ENCODE measurements at places on chromosomes 7 and 10.
A peak's percentile ranks its signal among the peaks of the same experiment; 100 is the strongest.

DNA sequence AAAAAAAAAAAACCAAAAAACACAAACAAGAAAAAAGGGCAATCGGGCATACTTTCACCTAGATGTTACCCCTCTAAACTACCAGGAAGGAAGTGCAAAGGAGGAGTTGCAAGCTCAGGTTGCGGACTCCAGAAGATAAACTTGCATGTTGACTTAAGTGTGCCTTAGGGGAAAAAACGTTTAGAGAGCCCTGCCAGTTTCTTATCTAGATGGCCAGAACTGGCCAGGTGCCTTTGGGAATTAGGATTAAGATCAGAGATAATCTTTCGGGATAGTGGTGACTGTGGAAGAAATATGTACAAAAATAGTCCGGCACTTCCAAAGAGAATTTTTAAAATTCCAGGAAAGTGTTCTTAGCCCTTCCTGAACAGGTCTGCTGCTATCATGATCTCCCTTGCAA lies 17.6 kb downstream of the EVX1 start:
- DNase-seq, result no peak

DNA sequence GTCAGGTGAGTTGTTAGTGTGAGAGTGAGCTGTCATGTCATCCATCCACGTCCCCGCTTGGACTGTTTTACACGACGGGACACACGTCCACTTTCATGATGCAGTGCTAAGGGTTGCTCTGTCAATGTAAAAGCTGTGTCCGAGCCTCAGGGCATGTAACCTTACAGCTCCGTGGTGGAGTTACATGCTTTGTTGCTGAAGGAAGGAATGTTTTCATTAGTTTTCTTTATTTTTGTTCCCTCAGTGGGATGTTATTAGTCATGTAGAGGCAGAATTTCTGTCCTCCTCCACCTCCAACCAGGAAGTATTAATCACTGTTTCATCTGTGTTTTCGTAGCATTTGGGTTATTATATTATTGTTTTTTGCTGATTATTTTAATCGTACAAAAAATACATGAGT lies 88.6 kb downstream of the NRG3 start:
- DNase-seq, result no peak

- DNase-seq, result no peak
Observed at GRCh38 chr10:15374156-15374555, 3.1 kb upstream of the FAM171A1 start.

- DNase-seq, result no peak
Observed at GRCh38 chr7:151460474-151460855, 20.5 kb upstream of the CRYGN start.

GRCh38 chr10:129511086-129511485 lies 44.0 kb downstream of the MGMT start:
- DNase-seq, result no peak

GRCh38 chr7:65304175-65304574 lies 69.5 kb upstream of the ZNF92 start:
- DNase-seq, result no peak

DNA sequence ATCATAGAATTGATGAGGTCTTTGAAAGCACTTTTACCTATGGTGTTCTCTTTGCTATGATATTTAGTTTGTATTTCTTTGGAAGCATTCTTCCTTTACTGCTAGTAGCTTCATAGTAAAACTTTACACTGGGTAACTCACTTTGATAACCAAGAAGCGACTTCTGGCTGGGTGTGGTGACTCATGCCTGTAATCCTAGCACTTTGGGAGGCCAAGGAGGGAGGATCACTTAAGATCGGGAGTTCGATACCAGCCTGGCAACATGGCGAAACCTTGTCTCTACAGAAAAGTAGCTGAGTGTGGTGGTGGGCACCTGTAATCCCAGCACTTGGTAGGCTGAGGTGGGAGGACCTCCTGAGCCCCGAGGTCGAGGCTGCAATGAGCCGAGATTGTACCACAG lies 36.2 kb downstream of the CCDC126 start:
- DNase-seq, result no peak

- DNase-seq, result no peak
Observed at GRCh38 chr7:116798232-116798631, 64.2 kb upstream of the CAPZA2 start.

DNA sequence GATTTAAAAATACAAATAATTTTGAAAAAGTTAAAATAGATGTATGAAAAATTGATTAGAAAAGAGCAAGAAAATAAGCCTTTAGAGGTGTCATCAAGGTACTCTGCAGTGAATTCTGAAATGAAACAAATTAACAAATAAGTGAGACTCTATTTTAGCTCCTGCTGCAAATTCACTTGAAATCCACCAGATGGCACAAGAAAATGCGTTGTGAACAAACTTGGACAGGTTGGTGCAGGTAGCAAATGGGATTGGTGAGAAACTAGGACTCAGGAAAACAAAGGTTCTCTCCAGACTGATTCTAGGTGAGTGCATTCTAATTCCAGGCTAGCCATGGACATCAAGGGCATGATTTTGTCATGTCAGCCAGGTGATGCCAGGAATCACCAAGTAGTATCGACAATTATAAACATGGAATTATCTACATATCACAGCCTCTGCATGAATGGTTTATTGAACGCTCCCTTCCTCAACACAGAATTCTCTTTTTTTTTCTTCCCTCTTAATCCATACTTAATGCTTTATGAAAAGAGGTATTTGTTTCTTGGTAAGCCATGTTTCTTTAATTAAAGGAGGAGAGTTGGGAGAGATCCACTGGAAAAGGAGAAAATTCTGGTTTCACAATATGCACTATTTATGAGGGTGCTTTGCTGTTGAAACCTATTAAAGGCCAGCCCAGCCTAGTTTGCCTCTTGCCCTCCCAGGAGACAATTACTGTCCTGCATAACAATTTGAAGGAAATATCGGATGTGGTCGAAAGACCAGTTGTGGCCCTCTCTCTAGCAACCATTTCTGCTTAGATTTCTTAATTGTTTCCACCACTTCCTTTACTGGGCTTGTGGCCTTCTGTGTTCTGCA lies 118.1 kb downstream of the ZNF365 start:
- peak; percentile 54 for DNase-seq

GRCh38 chr7:2757904-2758672 lies 70.1 kb downstream of the AMZ1 start:
- peak; percentile 94 for DNase-seq

Measured in hematopoietic multipotent progenitor cell treated with erythropoietin and hydrocortisone succinate and interleukin-3 and kit ligand, for 6 days (in vitro differentiated cells).